Hypothalamus (tissue), 51 donors: ENCODE measurements at places on chromosomes 7 and 10.

- no peak for DNase-seq
Measured at GRCh38 chr7:69250958-69251357, 347.3 kb upstream of the AUTS2 start.

DNA sequence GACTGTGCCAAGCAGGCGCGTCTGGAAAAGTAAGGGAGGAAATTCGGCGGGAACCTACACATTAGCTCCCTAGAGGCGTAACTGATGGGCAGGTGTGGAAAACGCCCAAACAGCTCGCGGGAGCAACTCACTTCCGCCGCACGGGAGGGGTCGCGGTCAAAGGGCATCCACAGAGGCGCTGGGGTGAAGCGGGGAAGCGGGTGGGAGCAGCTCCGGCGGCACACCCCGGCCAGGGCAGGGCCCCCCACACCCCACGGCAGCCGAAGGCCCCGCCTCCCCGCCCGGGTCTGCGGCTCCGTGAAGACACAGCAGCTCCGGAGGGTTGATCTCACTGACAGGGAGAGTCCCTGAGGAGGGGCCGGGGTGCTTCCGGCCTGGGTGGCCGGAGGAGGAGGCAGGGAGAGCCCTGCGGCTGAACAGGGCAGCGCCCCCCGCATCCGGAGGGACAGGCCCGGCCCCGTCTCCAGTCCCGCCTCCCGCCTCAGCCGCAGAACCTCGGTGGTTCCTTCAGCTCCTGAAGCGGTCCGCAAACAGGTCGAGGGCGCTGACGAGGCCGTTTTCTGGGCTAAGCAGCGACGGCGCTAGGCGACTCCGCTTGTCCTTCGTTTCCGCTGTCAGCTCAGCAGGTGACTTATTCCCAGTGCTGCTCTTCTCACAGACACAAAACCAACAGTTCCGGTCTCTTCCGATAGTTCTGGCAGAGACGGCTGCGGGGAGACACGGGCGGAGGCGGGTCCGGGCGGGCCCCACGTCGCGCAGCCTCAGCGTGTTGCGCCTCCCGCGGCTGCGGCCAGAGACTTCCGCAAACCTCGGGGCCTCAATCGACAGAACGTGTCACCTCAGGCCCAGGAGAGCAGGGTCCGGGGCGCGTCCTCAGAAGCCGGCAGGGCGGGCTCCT lies 276.1 kb downstream of the DNAJB6 start:
- no peak for DNase-seq

DNA sequence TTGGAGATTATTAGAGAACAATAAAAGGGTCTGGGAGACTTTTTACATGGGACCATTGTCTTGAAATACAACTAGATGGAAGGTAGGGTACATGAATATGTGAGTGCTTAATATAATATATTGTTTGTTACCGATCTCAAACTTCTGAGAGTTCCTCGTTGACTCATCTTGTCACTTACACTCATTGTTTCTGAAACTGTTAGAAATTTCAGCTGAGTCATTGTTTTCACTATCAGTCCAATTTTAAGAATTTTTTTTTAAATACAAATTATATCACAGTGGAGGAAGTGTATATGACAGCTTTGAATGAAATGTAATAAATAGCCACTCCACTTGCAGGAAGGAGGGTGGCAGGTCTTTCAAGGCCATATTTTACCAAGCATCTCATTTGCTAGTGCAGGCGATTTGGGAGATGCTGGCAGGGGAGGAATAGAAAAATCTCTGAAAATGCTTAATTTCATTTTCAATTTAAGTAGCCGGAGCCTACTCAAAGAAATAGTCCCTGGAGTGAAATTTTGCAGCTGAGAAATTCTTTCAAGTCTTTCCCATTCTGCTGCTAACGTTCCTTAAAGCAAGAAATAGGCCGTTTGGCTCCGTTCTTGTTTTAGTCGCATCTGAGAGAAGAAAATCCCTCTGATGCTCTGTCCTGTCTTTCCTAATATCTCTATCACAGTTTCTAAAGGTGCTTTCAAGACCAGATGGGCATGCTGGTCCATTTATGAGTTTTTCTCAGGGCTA lies 1404.2 kb upstream of the CELF2 start:
- no peak for DNase-seq

DNA sequence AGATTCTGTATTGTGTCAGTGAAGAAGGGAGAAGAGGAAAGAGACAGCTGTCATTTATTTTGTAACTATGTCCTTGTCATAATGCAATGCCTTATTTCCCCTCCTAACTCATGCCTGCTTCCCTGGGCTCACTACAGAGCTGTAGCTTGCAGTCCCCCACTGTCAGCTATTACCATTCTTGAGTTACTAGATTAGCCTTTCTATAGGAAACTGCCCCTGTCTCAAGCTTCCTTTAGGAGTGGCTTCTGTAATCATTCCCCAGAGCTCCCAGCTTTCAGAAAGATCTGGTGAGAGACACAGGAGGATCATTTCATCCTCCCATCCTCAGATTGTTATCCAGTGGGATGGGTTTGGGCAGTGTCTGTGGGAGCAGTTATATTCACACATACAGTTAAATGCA lies 32.4 kb upstream of the SMKR1 start:
- no peak for DNase-seq

DNA sequence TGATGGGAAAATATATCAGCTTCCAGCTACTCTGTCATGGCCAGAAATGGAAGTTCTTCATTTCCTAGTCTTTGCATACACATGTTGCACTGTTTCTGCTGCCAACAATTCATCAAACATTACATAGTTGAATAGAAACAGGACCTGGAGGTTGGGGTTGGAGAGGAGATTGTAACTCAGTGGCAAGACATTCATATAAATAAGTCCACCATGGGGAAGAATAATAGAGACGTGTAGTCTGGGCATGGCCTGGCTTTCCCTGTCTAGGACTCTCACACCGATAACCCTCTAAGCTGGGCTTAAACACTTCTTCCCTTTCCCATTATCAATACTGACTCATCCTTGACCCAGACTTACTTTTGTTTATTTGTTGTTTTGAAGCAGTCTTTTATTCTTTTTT lies 155.7 kb downstream of the PLPP4 start:
- DNase-seq: no peak

GRCh38 chr10:116947841-116948529 lies 57.0 kb downstream of the SHTN1 start:
- DNase-seq: no peak

GRCh38 chr10:20274571-20274970 lies 458.3 kb downstream of the PLXDC2 start:
- no peak for DNase-seq

DNA sequence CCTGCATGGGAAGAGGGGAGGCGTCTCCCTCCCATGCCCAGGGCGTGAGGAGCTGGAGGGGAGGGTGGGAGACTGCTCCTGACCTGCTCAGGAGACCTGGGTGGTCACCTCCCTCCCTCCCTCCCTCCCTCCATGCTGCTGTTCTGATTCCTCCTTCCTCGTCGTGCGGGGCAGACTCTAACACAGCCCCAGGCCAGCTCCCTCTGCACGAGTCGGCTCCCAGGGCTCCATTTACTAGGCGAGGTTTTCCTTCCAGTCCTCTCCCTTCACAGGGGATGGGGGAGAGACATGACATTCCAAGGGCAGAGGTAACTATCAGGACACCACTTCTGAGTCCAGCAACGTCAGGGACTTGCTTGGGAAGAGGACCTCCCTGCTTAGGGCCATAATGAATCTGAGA lies 23.6 kb downstream of the VIPR2 start:
- DNase-seq: no peak

DNA sequence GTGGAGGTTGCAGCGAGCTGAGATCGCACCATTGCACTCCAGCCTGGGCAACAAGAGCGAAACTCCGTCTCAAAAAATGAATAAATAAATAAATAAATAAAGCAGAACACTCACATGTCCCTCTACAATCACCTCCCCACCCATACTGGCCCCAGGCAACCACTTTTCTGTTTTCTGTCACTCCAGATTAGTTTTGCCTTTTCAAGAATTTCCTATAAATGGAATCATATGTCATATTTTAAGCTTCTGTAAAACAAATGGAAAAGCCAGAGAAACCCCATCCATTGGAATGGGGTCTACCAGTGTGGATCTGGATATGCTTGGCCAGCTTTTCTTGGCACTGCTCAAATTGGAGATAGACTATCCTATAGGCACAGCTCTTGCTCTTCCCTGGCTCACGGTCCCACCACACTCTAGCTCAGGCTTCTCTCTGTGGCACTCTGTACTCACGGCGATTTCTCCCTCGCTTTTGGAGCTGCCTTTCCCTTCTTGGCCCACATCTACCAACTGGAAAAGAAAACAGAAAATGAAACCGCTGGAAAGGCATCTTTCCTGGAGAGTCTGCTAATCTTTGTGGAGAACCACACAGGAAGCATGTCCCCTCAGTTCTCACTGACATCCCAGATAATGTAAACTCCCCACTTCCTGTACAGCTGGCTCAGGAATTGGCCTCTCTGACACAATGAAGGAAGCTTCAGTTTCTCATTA lies 210.1 kb downstream of the JCAD start:
- no peak for DNase-seq

GRCh38 chr10:132249226-132249724 lies 58.5 kb downstream of the STK32C start:
- DNase-seq: no peak

- no peak for DNase-seq
Measured at GRCh38 chr10:6926971-6927370, 346.9 kb upstream of the PRKCQ start.

- no peak for DNase-seq
Measured at GRCh38 chr10:51241461-51241860, 167.2 kb downstream of the PRKG1 start.

- peak; percentile 31 for DNase-seq
Measured at GRCh38 chr7:94907026-94907810, at the start of gene PPP1R9A. TSS of gene PPP1R9A (plus strand) at chr7:94907594. CDS start at chr7:94910114, 2,520 bp downstream.

DNA sequence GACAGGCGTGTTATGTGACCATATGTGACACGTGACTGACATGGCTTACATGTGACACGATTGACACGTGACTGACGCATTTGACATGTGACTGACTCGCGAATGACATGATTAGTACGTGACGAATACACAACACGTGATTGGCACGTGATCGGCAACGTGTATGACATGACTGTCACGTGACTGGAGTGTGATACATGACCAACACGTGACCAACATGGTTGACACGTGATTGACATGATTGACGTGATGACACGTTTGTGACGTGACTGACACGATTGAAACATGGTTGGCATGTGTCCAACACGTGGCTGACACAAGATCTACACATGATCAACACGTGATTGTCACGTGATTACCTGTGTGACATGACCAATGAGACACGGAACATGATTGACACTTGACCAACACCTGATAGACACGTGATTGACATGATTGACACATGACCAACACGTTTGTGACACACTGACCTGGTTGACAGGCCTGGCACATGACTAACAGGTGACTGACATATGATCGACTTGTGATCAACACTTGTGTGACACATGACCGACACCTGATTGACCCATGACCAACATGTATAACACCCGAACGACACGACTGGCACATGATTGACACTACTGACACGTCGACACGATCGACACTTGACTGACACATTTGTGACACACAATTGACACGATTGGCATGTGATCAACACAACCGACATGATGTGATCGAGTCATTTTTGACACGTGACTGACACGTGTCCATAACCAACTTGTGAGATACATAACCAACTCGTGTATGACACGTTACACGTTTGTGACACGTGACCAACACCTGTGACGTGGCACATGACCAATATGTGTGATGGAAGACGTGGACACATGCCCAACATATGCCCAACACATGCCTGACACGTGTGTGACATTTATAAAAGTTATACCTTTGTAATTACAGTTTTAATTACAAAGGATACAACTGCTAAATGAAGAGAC lies 21.1 kb downstream of the CRPPA start:
- no peak for DNase-seq

DNA sequence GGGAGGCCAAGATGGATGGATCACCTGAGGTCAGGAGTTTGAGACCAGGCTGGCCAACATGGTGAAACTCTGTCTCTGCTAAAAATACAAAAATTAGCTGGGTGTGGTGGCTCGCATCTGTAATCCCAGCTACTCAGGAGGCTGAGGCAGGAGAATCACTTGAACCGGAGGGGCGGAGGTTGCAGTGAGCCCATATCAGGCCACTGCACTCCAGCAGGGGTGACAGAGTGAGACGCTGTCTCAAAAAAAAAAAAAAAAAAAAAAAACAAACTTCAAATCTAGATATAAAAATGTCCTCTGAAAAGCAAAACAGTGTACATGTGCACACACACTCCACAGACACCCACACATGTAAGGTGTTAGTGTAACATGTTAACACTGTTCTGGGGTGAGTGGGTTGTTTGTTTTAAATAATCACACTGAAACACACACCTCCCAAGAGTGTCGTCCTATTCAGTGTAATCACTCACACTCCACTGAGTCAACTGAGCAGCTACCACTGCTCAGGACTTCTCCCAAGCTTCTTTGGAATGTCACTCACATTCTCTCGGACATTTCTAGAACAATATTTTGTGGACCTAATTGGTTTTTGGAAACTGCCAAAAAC lies 12.8 kb upstream of the RGS10 start:
- no peak for DNase-seq

- DNase-seq: no peak
Measured at GRCh38 chr7:50317221-50317678, 12.7 kb downstream of the IKZF1 start.

- no peak for DNase-seq
Measured at GRCh38 chr7:86785641-86786040, 141.9 kb downstream of the GRM3 start.
